Cardiac atrium fibroblast (primary cell): ENCODE measurements at places on chromosomes 7 and 10. TPM values are rescaled to one million over a fixed set of nuclear protein-coding genes. Genes with fewer than 3 reads are reported as not detected.

MYH16 gene
- not detected in 2 replicates for total RNA-seq

INSIG1 gene
- 59.4 and 85.2 TPM in 2 replicates for total RNA-seq

MOSPD3 gene
- total RNA-seq, result 12.8 and 30.7 TPM in 2 replicates

OR9A2 gene
- not detected in 2 replicates for total RNA-seq

MALRD1 gene
- not detected in 2 replicates for total RNA-seq

NOS3 gene
- total RNA-seq, result 5.4 and 18.6 TPM in 2 replicates

CCAR1 gene
- 20.0 and 34.5 TPM in 2 replicates for total RNA-seq

ECHDC3 gene
- 21.5 and 22.0 TPM in 2 replicates for total RNA-seq

PKD1L1 gene
- 0.16 TPM in 1 of 2 replicates, not detected in the other for total RNA-seq

PGAM2 gene
- total RNA-seq, result 1.3 TPM in 1 of 2 replicates, not detected in the other
